CD4-positive, alpha-beta T cell treated with Interleukin-4 for 4 hours (primary cell): ENCODE measurements at places on chromosomes 4 and X.

DNA sequence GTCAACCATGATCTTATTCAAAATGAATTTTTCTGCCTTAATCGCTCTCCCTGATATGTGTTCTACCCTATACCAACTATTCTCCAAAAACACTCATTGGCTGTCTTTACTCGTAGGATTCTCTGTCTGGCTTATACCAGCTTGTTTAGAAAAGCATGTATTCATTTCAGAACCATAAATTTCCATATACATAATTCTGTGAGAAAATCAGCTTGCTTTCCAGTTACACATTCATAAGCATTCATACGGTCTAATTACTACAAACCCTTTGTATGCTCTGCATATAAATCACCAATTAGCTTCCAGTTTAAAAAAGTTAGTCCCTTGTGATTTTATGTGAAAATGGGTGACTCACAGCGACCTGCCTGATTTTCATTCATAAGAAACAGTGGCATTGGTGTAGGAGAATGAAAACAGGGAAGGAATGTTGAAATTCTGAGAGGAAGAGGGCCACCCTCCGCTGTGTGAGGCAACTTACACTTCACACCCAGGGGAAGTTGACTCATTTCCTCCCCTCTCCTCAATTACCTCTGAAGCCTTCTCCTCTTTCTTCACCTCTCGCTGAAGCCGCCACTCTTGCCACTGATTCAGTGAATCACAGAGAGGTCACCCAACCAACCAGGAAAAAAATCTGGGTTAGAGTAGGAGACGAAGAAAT, 63.3 kb downstream of the MEPE start:
- DNase-seq, result peak; percentile 24

DNA sequence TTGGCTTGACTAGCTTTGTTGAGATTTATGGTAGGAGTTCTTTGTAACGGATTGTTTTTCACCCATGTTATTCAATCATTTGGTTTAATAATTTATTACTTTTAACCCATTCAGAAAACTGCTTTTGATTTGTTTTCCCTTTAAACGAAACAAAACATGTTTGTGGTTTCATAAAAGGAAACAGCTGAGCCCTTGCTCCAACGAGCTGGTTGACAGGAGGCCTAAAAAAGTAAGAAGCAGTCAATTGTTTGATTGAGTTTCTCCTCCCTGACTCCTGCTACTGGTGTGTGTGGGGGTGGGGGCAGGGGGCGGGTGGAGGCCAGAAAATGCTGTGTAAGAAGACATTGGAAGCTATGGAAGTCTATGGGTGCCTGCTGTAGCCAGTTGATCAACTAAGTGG, 102.8 kb downstream of the CHRDL1 start:
- DNase-seq, result no peak

DNA sequence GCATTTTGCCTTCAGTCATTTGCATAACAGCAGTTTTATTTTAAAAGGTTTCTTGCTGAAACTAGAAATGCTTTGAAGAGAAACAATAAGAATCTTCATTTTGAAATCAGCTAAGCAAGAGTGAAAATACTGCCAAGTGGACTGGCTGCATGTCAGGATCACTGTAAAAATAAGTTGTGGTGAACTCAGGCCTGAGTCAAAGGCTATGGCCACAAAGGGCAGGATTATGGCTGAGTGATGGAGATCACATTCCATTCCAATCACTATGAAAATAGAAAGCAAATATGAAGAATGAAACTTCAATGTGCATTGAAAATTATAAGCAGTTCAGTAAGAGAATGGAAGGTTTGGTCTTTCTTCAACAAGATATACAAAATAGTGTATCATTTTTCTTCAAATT, 224.5 kb downstream of the PCDH18 start:
- DNase-seq, result no peak

DNA sequence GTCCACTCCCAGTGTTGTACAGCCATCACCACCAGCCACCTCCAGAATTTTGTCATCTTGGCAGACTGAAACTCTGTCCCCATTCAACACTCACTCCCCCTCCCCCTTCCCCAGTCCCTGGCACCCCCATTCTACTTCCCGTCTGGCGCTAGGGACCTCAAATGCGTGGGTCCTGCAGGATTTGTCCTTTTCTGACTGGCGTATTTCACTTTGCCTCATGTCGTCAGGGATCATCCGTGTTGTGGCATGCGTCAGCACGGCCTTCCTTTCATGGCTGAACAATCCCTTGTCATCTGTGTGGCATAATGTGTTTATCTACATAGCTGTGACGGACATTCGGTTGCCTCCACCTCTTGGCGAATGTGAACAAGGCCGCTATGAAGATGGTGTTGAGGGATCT, 5.5 kb downstream of the TADA2B start:
- DNase-seq, result no peak

DNA sequence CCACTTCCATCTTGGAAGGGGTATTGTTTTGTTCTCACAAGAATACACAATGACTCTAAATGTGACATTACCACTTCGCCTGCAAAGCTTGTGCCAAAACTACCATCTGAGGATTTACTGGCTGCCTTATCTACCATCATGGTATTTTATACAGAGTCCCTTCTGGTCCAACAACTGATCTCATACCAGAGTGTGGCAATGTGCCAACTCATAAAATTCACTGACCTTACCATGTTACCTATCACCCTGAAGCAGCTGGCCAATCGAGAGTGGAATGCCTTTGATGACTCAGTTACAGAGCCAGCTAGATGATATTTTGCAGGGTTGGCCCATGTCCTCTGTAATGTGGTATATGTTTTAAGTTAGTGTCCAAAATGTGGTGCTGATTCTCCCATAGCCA, 3.8 kb upstream of the SERPINA7 start:
- no peak for DNase-seq

- peak; percentile 60 for DNase-seq
Observed at GRCh38 chr4:109588176-109588575, 28.1 kb downstream of the MCUB start.

- no peak for DNase-seq
Observed at GRCh38 chr4:7470522-7471128, 35.9 kb upstream of the PSAPL1 start.

DNA sequence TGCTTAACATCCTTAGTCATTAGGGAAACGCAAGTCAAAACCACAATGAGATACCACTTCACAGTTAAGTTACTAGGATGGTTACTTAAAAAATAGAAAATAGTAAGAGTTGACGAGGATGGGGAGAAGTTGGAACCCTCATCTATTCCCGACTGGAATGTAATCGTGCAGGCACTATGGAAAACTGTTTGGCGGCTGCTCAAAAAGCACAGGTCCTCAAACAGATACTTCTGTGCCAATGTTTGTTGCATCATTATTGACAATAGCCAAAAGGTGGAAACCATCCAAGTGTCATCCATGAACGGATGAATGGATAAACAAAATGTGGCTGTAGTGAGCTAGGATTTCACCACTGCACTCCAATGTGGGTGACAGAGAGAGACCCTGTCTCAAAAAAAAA, 11.7 kb downstream of the CTAG1B start:
- DNase-seq, result no peak

- no peak for DNase-seq
Observed at GRCh38 chr4:32748498-32748897, 2028.3 kb downstream of the PCDH7 start.

DNA sequence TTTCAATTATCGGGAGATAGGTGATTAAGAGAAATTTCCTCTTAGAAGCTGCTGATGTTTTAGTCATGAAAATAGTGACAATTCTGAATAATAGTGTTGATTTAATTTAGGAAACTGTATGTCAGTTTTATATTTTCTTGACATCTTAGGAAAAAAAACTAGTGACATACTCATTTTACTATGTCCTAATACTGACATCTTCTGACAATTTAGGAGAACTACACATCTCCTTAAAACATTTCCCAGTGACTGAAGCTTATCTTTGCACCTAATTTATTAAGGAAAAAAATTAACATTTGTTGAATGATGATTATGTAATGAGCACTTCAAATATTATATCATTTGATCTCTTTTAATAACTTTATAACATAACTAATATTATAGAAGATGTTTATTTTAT, 42.0 kb upstream of the RBMXL3 start:
- DNase-seq, result no peak

GRCh38 chr4:89369581-89369980, 62.0 kb upstream of the GPRIN3 start:
- no peak for DNase-seq

- DNase-seq, result no peak
Observed at GRCh38 chr4:134865675-134866074, 664.1 kb upstream of the PABPC4L start.

DNA sequence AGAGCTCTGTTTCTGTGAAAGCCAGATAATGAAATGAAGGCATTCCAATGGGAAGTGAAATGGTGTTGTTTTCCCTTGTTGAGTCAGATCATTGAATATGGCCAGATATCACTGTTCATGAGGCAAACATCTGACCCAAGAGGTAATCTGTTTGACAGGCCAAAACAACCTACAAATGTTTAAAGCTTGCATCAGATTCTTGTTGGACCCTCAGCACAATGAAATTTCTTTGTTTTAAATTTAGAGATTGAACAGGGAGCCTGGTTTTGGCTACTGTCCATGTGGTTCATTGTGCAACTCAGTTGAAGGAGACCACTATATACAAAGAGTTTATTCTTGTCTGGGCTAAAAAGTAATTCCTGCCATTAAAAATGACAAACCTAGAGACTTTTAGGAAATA, 159.1 kb downstream of the AFF2 start:
- DNase-seq, result no peak

GRCh38 chr4:45102716-45103115, 376.4 kb upstream of the GNPDA2 start:
- no peak for DNase-seq

DNA sequence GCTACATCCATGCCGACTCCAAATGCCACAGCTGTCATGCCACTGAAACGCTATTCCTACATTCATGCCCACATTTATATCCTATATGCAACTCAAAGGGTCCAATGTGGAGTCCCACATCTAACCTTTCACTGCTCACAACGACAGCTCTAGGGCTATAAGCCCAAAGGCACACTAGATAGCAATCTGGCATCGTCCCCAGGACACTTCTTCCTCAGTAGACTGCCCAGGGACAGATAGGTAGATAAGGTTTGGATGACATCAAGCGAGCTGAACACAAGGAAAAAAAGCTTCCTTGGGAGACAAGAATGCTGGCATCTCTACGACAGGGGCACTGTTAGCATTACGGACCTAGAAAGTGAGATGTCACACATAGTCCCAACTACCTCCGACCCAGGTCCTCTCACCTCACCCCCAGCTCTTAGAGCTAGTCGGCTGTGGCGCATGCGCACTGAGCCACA, 685 bp downstream of the RAB9B start:
- no peak for DNase-seq

DNA sequence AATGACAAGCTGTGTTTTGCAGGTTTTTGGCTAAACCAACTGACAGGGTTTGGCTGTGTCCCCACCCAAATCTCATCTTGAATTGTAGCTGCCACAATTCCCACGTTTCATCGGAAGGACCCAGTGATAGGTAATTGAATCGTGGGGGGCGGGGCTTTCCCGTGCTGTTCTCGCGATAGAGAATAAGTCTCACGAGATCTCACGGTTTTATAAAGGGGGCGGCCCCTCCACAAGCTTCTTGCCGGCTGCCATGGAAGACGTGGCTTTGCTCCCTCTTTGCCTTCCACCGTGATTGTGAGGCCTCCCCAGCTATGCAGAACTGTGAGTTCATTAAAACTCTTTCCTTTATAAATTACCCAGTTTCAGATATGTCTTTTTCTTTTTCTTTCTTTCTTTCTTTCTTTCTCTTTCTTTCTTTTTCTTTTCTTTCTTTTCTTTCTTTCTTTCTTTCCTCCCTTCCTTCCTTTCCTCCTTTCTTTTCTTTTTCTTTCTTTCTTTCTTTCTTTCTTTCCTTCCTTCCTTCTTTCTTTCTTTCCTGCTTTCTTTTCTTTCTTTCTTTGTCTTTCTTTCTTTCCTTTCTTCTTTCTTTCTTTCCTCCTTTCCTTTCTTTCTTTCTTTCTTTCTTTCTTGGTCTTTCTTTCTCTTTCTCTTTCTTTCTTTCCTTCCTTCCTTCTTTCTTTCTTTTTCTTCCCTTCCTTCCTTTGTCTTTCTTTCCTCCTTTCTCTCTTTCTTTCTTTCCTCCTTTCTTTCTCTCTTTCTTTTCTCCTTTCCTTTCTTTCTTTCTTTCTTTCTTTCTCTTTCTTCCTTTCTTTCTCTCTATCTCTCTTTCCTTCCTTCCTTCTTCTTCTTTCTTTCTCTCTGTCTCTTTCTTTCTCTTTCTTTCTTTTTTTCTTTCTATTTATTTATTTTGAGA, 54.8 kb downstream of the SHOX start:
- DNase-seq, result no peak
